ENCODE measurements at places on chromosomes 12 and 14. TPM values are rescaled to one million over a fixed set of nuclear protein-coding genes. Genes with fewer than 3 reads are reported as not detected.

DNA sequence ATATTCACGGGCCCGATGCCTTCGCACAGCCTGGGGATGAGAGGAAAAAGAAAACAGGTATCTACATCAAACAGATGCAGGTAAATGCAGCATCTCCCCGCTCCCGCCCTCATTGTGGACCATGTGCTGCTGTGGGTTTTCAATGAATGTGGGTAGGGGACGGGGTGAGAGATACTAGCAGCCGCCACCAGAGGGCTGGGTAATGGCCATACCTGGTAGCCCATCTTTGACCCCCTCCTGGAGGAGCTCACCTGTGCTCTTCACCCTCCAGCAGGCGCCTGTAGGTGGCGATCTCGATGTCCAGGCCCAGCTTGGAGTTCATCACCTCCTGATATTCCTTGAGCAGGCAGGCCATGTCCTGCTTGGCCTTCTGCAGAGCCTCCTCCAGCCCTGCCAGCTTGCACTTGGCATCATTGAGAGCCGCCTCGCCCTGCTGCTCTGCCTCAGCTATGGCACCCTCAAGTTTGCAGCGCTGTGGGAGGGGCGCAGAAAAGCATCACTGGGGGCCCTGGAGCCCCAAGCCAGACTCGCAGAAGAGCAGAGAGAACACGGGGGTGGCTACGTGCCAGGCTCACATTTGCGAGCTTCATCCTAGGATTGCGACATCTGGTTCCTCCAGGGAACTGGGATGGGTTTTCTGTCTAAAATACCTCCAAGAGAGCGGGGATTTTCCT lies 10.2 kb downstream of the KRT82 start:
- no peak for DNase-seq

DNA sequence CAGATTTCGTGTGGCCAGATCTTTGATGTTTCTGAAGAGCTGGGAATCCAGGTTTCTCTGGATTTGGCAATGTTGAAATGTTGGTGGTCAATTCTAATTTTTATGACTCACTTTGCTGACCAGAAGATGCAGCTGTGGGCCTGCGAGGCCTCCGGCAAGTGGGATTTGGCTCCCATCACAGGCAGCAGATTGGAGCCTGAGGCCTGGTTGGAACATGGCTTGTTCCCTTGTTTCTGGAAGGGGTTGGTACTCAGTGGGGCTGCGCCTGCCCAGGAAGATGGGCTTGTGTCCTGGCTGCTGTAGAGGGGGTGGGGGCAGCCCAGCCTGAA lies 23.1 kb downstream of the FBRSL1 start:
- no peak for DNase-seq

DNA sequence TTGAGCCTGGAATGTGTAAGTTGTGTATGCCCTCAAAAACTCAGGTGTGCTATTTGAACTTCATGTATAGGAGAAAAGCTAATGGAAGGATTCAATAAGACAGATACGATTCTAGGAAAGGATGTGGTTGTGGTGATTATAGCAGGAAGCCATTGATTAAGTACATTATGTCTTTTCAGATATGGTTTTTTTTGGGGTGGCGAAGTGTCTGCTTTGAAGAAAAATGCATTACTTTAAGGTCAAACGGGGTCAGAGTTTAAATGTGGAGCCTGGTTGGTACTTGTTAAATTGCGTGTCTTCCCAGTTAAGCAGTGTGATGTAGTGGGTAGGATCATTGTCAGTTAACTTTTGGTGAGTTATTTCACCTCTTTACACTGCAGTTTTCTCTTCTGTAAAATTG lies 13.0 kb upstream of the NUP107 start:
- DNase-seq: no peak

Gene GZMB
- total RNA-seq: not detected

DNA sequence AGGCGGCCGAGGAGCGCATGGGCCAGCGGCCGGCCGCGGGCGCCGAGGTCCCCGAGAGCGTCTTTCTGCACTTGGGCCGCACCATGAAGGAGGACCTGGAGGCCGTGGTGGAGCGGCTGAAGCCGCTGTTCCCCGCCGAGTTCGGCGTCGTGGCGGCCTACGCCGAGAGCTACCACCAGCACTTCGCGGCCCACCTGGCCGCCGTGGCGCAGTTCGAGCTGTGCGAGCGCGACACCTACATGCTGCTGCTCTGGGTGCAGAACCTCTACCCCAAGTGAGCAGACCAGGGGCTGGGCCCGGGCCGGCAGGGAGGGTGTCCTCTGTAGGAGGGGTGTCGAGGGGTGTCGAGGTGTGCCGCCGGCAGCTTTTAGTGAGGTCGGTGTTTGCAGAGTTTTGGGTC lies 4.1 kb downstream of the TNFAIP2 start:
- DNase-seq: no peak

DNA sequence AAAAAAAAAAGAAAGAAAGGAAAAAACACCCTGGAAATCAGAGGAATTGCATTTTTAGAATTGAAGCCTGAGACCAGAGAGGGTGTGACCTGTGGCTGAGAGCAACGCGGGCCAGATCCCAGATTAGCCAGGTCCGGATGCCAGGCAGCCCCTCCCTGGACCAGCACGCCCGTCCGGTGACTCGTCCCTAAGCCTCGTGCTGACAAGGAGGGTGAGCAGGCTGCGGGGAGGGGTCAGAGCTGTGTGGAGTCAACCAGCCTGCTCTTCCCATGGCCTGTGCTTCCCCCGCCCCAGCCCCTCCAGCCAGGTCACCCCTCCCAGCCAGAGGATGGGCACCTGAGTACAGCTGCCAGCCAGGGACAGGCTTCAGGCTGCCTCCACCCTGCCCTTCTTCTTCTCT lies 4.2 kb upstream of the KLC1 start:
- peak; percentile 32 for DNase-seq

DNA sequence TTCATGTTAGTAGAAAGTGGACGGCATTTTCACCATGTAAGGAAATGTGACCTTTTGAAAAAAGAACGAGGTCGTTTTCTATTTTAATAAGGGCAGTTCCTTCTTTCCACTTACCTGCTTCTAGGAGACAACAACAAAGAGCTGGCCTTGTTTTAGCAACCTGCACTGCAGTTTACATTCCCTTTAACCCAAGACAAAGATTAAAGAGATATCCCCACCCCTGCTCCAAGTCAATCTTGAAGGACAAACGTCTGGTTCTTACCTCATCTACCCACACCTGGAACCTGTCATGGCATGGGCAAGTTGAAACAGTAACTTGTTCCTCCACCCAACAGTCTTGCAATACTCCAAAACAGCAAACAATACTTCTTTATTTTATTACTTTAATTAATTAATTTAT lies 32.7 kb downstream of the ZCCHC8 start:
- no peak for DNase-seq

Gene IL26
- total RNA-seq: not detected

Gene NDUFA9
- total RNA-seq: 68.4 TPM

Gene RPS6KA5
- total RNA-seq: 1.2 TPM

DNA sequence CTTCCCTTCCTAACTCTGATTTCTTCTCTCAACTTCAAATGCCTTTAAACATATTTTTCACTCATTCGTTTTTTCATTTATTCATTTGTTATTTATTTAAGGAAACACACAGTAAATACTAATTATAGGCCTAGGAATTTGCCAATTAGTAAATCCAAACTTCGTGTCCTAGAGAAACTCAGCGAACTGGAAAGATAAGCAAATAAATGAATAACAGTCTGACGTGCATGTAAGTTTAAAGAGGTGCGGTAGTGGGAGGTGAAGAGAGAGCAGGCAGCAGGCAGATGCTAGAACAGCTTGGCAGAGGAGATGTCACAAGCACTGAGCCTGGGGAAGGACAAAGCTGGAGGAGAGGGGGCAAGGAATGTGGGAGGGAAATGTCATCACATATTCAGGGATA lies 228.2 kb downstream of the DPY19L2 start:
- no peak for DNase-seq

Gene LARP4
- 40.8 TPM for total RNA-seq

GRCh38 chr14:27199272-27199671 lies 601.4 kb upstream of the NOVA1 start:
- DNase-seq: no peak

- DNase-seq: no peak
Measured at GRCh38 chr12:6667559-6668210, 4.8 kb upstream of the ING4 start.

Gene NR4A1
- 0.77 TPM for total RNA-seq

Gene GPHN
- 10.8 TPM for total RNA-seq

DNA sequence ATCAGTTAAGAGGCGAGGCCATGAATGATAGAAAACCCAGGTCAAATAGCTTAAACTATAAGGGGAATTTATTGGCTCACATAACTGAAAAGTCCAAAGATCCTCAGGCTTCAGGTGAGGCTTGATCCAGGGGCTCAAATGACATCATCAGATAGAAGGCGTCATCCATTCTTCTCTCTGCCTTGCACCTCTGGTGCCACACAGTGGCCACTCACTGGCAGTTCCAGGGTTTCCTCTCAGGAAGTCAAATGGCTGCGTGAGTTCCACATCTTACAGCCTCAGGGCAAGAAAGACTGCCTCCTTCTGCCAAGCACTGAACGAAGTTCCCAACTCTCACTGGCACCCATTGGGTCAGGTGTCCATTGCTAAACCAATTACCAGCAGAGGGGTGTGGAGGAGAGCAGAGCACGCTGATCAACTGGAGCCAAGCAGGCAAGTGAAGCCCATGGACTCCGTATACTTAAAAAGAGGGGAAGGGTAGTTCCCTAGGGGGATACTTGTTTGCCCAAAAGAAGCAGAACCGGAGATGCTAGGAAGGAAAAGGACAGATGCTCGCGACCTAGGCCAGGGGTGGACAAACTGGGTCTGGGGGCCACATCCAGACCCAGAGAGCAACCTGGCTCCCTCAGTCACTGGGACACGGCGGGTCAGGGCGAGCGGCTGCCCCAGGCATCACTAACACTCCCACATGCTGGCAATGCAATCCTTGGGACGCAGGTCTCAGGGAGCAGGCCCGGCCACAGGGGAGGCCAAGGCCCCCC lies 69.3 kb downstream of the SERPINA3 start:
- DNase-seq: no peak

DNA sequence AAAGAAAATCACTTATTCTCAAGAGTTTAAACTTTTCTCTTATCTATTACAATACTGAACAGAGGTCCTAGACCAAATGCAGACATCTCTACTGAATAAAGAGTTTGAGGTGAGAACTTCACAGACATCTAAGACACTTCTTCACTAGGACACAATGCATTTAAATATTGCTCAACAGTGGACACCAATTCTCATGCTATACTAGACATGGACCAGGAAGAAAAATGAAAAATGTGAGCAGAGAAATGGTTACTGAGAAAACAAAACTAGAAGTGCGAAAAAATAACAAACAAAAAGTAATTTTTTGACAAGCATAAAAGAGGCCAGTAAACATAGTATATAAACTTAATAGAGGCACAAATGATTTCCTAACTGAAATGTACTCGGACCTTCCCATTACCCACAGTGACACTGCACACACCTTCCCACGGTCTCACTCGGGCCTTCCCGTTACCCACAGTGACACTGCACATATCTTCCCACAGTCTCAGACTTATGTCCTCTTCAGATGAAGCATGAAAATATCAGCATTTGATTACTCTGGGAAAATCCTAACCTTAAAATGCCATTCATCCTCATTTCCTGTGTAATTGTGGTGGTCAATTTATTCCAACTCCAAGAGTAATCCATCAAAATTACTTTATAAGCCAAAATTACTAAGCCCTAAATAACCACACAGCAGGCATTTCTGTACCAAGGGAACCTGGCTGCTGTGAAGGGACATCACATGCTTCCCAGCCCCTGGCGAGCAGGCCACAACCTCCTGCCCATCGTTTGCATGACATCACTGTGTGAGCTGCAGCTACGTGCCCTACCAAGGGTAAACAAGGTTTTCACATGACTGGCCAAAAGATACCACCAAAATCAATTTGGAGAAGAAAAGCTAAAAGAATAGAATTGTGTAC lies 6.4 kb downstream of the SLC15A4 start:
- DNase-seq: peak; percentile 61

Gene POC1B
- total RNA-seq: 13.2 TPM

- DNase-seq: no peak
Measured at GRCh38 chr14:104795781-104796686, 486 bp upstream of the AKT1 start.

DNA sequence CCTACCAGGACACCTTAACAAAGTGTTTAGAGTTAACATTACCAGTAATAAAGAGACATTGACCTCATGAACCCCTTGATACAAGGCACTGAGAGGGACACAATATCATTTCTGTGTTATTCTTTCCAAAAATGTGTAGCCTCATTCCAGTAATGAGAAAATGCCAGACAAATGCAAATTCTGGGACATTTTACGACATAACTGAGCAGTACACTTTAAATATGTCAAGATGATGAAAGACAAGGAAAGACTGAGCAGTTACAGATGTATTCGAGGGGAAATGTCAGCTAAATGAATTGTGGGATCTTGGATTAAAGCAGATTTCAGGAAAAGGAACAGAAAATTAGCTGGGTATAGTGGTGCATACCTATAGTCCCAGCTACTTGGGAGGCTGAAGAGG lies 255.6 kb downstream of the ERC1 start:
- DNase-seq: no peak

Gene MUCL1
- total RNA-seq: not detected

DNA sequence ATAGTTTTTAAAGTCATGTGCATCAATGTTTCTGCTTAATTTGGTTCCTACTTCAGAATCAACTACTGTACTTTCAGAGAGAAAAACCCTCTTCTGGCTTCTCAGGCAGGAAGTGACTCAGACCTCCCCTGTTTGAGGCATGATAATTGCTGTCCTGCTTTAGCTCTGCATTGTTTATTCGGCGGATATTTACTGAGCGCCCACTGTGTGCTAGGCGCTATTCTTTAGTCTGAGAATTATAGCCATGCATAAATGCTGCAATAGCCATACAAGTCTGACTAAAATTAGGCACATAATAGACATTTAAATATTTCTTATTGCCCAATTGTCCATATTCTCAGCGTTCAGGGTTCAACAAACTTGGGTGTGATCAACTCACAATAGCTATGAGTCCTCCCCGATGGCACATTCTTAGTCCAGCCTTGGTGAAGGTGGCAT lies 6.1 kb upstream of the AMIGO2 start:
- no peak for DNase-seq

GRCh38 chr12:59768031-59768430 lies 172.2 kb downstream of the SLC16A7 start:
- no peak for DNase-seq

Gene CD163L1
- total RNA-seq: 16.0 TPM

Gene DTX1
- total RNA-seq: 6.1 TPM

DNA sequence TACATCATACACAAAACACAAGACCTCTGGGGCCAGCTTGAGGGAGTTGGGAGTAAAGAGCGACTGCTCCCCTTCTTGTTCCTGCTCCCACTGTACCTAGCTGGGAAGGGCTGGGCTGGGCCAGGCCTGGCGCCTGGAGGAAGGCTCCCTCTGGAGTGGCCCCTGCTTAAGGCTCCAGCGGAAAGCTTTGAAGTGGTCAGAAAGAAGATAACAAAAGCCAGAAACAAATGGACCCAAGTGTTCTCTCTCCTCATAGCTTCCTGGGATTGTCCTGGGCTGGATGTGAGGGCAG lies 25.3 kb downstream of the PRPF40B start:
- DNase-seq: no peak

Gene CCDC175
- not detected for total RNA-seq

DNA sequence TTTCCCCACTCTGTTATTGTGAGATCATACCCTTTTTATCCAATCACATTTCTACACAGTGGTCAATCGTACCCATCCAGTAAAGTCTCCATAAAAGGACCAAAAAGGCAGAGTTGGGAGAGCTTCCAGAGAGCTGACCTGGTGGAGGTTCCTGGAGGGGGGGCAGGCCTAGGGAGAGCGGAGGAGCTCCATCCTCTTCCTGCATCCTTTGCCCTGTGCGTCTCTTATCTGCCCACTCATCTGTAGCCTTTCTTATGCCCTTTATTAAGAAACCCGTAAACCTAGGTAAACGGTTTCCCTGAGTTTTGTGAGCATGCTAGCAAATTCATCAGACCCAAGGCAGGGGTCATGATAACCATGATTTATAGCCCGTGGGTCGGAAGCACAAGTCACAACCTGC lies 26.2 kb downstream of the EVL start:
- no peak for DNase-seq

GRCh38 chr12:64780132-64780530 lies 20.9 kb upstream of the GNS start:
- DNase-seq: no peak
